ENCODE measurements at places on chromosomes 7 and 10. TPM values are rescaled to one million over a fixed set of nuclear protein-coding genes. Genes with fewer than 3 reads are reported as not detected.

- no peak for DNase-seq
Measured at GRCh38 chr10:129942936-129943715, 20.9 kb downstream of the EBF3 start.

- DNase-seq, result no peak
Measured at GRCh38 chr7:50197549-50197948, 104.5 kb upstream of the ZPBP start.

- DNase-seq, result no peak
Measured at GRCh38 chr7:21361413-21362125, 66.3 kb upstream of the SP4 start.

DNA sequence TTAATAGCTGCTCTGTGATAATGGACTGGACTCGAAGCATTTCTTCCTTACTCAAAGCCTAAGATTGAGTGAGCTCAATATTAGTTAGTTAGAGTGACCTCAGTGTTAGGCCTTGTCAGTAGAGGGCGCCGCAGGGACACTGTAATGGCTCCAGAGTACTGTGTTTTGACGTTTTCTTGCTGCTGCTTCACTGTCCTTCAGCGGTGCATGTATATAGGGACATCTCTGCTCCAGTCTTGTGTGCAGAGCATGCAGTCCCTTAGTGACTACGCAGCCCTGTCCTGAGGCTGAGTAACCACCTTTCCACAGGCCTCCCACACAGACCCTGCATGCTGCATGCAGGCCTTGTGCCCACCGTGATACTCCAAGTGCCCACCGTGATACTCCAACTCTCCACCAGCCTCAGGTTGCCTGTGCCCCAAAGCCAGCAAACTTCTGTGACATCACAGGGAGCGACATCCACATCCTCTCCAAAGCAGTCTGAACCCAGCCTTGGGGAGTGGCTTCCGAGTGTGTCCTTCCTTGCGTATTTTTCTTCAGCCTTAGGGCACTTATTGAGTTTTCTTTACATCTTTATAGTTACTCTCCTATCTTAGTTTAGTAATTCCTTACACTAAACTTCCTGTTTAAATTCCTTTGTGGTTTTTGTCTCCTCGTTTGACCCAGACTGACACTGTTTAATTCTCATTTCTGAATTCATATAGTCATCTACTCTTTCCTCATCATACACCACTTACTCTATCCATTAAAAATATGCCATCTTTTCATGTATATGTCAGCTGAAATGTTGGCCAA lies 118.2 kb downstream of the JAZF1 start:
- DNase-seq, result peak; percentile 62

DNA sequence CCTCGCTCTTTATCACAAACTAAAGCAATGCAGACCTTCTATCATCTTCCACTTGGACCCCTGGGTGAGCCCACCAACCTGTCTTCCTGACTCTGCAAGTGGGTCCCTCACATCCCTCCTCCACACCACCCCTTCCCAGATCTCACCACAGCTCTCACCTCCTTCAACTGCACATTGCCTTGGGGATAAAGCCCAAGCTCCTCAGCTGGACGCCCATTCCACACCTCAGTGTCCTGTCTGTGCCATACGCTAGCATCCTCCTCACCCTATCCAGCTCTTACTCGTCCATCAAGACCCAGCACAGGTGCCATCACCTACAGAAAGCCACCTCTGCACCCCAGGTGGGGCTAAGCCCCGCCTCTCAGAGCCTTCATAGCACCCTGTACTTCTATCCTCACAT lies 141.0 kb upstream of the LANCL2 start:
- no peak for DNase-seq

GRCh38 chr10:69712342-69712741 lies 82.3 kb downstream of the FAM241B start:
- DNase-seq, result peak; percentile 73

GRCh38 chr7:41162612-41163011 lies 540.3 kb downstream of the INHBA start:
- no peak for DNase-seq

DNA sequence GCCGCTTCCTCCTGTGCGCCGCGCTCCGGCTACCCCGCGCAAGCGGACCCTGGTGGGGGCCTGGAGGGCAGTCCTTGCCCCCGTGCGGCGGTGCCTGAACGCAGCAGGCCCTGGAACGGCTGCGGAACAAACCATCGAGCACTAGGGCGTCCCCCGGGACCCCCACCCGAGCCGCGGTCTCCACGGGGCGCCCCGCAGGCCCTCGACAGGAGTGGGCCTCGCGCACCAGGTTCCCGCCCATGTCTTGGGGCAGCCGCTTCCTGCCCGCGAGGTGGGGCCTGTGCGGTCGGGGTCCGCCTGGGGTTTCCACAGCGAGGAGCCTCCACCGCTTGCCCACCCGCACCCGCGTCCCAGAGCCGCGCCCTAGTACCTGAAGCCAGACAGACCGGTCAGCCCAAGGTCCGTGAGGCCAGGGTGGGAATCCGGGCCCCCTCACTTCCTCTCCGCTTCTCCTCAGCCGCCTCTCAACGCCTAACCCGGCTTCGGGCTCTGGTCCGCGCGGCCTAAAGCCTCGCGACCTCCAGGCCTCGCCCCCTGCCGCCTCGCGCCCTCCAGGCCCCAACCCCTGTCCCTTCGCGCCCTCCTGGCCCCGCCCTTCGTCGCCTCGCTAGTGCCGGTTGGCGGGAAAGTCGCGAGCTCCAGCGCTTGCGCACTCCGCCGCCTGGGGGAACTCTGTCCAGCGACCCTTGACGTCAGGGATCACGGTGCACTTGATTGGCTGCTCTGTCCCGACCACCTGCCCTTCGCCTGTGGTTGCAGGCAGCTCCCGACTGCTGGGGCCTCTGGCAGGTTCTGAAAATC lies 7.0 kb upstream of the GBX1 start:
- no peak for DNase-seq

DNA sequence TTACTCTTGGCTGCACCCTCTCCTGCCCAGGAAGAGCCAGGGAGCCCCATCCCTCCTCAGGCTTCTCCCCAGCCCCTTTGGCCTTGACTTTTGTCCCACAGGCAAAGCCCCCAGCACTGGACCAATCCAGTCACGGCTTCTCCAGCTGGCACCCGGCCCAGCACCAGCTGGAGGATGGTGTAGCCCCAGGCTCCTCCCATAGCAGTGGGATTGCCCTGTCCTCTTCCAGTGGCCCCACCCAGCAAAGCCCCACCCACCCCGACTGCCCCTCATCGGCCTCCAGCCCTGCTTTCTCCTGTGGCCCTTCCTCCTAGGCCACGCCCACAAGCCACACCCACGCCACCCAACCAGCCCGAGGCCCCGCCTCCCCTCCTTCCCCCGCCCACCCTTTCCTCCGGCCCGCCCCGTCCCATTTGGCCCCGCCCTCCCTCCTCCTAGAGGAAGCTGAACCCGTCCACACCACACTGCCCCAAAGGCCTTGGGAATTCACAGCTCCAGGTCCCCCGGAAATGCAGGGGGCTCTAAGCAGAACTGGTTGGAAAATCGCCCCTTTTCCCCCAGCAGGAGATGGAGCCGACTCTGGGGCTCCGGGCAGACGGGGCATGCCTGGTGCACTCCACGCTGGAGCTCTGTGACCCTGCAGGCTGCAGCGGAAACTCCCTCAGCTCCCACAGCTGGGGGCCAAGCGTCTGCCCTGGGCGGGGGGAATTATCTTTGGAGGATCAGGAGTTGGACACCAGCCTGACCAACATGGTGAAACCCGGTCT lies 25.2 kb downstream of the GET4 start:
- DNase-seq, result peak; percentile 52

- DNase-seq, result no peak
Measured at GRCh38 chr10:133401500-133401899, 7.5 kb downstream of the MTG1 start.

DNA sequence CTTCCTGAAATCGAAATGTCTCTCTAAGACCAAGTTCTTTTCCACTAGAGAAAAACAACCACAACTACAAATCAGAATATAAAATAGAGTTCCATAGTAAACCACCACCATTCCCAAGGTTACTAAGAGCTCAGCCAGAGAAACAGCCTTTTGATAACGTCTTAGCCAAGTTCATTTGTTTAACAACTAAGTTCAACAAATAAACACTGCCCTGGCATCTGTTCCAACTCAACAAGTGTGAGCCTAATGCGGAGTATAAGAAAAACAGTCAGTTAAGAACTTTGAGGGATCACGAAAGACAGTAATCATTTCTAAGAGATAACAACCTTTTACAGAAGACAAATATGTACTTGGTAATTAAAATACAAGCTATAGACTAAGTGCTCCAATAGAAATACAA lies 77.3 kb downstream of the CALD1 start:
- no peak for DNase-seq

- DNase-seq, result no peak
Measured at GRCh38 chr7:18357691-18358090, 137.9 kb upstream of the HDAC9 start.

- DNase-seq, result peak; percentile 66
Measured at GRCh38 chr10:103244666-103245271, 918 bp upstream of the RPEL1 start.

DNA sequence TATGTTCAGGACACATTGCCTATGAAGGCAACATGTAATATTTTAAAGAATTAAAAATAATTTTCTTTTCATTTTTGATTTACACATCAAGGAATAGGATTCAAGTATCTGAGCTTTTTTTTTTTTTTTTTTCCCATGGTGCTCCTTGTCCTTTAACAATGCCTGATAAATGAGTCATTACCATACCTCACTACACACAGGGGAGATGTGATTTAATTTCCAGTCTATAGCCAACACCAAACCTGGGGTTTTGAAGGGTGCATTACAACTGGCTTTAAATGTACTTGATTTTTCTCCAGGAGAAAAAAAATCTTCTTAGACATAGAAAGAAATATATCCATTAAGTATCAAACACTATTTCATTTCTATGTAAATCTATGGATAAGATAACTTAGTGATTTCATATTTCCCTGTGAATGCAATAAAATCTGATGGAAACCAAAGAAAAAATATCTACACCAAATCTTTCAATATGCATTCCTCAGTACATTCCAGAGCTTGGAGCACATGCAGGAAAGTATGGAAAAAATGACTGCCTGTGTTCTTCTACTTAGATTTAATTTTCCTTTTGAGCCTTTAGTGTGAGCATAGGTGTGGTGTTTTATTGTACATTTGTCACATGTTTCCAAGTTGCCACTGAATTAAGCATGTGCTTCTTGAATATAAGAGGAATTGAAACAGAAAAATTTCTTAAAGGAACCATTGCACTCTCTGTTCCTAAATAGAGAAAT lies 204.8 kb upstream of the MEOX2 start:
- no peak for DNase-seq

GRCh38 chr10:91566115-91566514 lies 66.8 kb downstream of the PPP1R3C start:
- DNase-seq, result no peak

DNA sequence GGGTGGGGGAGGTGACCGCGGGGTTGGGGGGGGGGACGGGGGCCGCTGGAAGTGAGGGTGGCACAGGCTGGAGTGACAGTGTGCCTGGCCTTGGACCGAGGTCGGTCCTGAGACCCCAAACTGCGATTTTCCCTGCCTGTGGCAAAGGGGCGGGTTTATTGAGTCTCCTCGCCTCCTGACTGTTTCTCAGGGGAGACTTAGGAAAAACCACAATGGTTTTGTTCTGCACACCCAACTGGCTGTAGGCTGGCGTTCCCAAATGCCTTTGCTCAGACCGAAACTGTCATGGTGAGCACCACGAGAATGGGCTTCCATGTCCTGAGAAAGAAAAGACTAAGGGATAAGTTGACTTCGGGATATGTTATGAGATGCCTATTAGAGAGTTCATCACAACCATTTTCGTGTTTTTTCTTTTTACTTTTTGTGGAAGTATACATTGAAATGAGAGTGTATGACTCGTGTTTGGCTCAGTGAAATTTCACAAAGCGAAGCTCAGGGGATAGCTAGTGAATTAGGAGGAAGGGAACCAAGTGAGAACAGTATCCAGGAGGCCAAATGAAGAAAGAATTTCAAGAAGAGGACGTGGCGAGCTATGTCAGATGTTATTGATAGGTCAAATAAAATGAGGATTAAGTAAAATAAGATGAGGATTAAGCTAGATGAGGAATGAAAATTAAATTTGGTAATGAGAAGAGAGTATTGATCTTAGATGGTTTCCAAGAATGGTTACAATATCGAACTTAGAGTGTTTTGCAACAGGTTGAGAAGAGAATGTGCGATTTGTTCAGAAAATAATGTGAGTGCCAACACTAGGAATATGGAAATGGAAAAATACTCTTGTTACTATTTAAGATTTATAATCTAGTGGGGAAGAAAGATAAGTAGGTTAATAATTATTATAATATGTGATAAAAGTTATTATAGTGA lies 918 bp downstream of the NET1 start:
- peak; percentile 31 for DNase-seq

- DNase-seq, result no peak
Measured at GRCh38 chr7:70833726-70834125, 298.2 kb upstream of the GALNT17 start.

DNA sequence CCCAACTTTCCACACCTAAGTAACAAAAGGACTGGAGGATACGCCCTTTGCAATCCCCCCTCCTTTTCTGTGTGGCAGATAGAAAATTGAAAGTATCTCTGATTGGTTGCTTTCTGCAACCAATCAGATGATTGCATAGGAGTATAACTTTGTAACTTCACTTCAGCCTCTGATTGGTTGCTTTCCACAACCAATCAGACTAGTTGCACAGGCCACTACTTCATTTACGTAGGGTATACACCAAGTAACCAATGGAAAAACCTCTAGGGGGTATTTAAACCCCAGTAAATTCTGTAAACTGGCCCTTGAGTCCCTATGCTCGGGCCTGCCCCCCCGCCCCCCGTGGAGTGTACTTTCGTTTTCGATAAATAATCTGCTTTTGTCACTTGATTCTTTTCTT lies 1080.4 kb downstream of the CNTNAP2 start:
- DNase-seq, result no peak

DNA sequence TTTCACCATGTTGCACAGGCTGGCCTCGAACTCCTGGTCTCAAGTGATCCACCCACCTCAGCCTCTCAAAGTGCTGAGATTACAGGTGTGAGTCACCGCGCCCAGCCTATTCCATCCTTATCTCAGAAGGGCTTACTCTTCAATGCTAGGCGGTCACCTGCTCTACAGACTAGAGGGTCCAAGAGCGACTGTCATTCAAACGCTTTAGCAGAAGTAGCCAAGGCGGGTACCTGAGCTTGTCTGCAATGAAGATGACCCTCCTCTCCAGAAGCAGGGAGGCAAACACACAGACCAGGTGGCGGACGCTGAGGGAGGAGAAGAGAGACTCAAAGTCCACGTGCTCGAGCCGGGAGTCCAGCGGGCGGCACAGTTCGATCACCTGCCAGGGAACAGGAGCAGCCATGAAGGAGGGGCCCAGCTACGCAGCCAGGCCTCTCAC lies 65.1 kb upstream of the MKRN1 start:
- DNase-seq, result no peak

GRCh38 chr7:20347680-20348079 lies 17.0 kb downstream of the ITGB8 start:
- DNase-seq, result no peak

ORAI2 gene
- 26.2 TPM for polyA plus RNA-seq

ARMH3 gene
- polyA plus RNA-seq, result 19.6 TPM

ZNF503 gene
- polyA plus RNA-seq, result 66.8 TPM

FAM237B gene
- polyA plus RNA-seq, result 0.33 TPM

SPOCK2 gene
- 163 TPM for polyA plus RNA-seq
